Cortex of kidney (tissue), 1 donor: ENCODE measurements at places on chromosomes 12 and 14.

DNA sequence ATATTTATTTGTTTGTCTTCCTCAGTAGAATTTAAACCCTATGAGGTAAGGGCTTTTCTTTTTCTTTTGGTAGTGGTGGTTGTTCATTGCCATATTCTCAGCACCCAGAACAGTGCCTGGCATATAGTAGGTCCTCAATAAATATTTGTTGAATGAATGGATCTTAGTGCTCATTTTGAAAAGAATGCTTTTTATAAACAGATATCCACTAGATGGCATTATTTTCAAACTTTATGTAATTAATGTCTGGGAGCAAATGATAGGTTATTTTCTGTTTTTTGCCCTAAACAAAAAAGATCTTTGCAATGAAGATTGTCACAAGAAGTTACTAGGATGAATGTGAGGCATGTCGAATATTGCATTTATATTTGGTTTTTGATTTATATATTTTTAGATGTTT, 64.1 kb downstream of the RAD51B start:
- no peak for DNase-seq

- no peak for DNase-seq
Measured at GRCh38 chr12:113860950-113861349, 105.2 kb downstream of the RBM19 start.

DNA sequence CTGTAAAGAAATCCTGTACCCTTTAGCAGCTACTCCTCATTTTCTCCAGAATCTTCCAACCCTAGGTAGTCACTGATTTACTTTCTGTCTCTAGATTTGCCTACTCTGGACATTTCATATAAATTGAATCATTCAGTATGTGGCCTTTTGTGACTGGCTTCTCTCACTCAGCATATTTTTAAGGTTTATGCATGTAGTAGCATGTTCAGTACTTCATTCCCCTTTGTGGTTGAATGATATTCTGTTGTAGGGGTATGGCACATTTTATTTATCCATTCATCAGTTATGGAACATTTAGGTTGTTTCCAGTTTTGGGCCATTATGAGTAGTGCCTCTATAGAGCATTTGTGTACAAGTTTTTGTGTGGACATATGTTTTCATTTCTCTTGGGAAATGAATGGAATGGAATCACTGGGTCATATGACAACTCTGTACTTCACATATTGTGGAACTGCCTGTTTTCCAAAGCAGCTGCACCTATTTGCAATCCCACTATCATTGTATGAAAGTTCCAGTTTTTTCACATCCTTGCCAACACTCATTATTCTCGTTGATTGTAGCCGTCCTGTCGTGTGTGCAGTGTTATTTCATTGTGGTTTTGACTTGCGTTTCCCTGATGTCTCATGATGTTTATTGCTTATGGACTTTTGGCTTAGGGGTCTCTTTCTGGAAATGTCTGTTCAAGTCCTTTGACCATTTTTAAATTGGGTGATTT, 57.2 kb downstream of the ATF7IP start:
- no peak for DNase-seq

GRCh38 chr14:20560961-20561360, at the start of gene RNASE9:
RNASE9 (minus strand) TSS chr14:20561047.
- no peak for DNase-seq

- DNase-seq, result no peak
Measured at GRCh38 chr14:67679006-67679405, 4.6 kb upstream of the VTI1B start.

DNA sequence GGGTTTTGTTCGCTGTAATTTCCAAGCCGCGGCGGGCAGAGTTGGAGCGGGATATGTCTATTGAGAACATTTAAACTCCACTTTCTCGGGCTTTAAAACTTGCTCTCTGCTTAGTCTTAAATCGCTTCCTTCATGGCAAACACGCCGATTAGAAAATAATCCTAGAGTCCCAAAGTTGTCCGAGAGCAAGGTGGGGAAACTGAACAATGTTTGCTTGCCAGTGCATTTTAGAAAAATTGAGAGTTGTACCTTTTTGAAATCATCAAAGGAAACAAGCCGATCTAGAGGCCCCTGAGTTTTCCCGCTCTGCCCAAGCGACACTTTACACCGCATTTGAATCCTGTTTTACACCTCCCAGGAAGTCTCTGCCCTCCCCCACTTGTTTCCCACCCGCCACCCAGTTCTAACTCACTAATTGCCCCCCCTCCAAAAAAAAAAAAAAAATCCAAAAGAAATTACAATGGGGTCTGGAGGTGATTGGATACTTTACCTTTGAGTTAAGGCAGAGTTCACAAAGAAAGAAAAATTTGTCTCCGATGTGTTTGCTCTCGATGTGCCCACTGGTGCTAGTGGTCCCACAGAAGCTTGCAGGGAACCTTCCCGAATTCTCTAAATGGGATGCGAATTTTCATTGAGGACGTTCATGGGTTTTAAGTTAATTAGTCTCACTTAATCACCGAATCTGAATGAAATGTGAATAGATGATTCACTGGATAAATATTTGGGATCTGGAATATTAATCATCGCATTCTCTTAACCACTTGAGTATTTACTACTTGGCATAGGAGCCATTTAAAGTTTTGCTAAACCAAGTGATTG, 2.3 kb downstream of the HMGA2 start:
- DNase-seq, result no peak

DNA sequence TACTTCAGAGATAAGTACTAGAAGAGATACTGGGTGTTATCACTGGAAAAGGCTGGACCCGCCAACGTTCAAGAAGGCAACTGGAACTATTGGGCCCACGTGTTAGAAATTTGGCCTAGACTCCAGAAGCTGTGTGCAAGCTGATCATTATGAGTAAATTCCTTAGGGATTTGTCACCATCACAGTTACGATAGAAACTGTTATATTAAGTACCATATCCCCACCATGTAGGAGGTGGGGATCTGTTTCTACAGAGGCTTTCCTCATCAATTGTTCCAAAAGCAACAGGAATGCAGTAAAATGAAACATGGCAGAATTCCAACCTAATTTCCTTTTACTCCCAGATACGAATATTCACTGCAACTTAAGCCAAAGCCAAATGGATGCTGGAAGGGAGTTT, 170.7 kb downstream of the NOVA1 start:
- DNase-seq, result no peak

DNA sequence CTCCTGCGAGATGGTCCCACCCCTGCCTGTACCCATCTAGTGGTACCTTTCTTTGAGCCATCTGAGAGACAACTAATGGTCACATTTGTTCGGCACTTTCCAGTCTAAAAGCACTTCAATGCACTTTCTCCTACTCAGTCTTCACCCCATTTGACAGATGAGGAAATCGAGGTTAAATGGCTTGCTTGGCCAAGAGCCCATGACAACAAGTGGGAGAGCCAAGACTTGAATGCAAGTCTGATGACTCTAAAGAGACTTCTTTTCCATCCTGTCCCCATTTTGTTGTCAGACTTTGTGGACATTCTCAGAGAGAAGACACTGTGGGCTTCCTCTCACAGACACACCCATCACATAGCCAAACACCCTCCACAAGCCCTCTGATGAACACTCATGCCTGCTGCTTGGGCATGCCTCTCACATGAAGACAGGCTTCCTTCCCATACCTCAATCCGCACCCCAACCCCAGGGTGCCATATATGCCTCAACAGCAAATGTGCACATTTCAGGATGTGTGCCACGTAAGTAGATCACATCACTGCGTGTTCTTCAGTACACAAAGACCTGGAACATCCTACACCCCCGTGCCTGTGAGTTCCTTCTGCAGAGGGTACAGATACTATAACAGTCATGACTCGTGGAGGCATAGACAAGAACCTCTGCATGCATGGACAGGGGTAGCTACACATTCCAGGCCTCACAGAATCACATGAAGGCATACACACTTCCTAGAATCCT, 805 bp downstream of the MYH7 start:
- no peak for DNase-seq

- DNase-seq, result no peak
Measured at GRCh38 chr14:74620497-74620921, 8.5 kb upstream of the LTBP2 start.
